SHP77 treated with DMSO at 0.1 percent for 48 hours (cell line): ENCODE measurements at places on chromosomes 4 and X.

- DNase-seq, result peak; percentile 1
These were observed 290.7 kb upstream of the FAM241A start for GRCh38 chr4:111854494-111855087.

DNA sequence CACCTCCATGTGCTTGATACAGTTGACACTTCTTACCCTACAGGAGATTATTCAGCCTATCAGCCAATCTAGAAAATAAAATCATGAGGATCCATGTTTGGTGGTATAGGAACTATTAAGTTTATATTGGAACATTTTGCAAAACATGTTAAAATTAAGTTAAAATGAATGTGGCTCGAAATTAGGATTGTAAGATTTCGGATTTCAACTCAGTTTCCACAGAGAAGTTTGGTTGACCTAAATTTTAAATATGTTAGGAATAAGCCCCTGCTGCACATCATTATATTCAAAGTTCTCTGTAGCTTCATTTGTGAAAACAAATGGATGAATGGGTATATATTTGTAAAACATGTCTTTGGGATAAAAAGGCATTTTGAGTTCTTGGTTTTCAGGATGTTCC, at the start of gene RAB40A:
Gene RAB40A, minus strand, starts transcription at position 101 of the 400 bp plus-strand sequence. CDS start 18,733 bp downstream, outside the sequence.
- DNase-seq, result no peak

GRCh38 chr4:70778888-70779422, 57.2 kb downstream of the RUFY3 start:
- no peak for DNase-seq

- no peak for DNase-seq
These were observed 410.1 kb downstream of the HNRNPD start for GRCh38 chr4:81963763-81964020.

DNA sequence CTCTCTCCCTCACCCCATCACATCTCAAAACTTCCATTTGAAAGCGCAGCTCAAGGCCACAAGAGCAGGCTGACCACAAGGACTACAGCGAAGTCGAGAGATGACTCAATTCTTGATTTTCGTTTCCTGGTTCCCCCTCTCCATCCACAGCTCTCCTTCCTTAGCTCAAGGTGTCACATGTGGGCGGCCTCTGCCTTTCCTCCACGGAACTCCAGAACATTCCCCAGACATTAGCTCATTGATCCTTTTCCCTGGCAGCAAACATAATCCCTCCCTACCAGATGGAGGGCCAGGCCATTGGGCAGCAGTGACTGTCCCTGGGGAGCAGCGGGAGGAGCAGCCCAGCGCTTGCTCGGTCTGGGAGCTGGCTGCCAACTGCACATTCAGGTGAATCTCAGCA, 56.3 kb downstream of the CCDC149 start:
- DNase-seq, result no peak

DNA sequence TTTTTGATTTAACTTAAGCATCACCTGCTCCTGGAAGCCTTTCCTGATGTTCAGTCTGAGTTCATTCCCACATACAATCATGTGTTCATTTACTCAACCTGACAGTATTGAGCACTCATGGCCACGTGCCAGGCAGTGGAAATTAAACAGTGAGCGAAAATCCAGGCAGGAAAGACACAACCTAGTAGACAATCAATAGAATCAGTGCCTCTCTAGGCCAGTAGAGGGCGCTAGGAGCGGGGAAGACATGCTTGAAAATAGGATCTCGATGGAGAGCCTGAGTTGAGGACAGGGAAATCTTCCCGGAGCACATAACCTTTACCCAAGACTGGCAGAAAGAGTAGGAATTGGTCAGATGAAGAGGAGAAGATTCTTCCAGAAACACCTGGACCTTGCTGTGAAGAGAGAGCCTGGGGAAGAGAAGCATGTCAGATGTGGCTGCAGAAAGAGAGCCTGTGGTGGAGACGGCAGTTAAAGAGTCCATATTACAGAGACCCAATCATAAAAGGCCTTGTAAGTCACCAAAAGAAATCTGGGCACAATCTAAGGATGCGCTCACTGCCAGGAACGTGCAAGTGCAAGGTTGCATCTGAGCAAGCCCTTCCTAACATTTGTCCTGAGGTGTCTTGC, 103.5 kb downstream of the LDB2 start:
- DNase-seq, result peak; percentile 1

GRCh38 chrX:119539872-119540271, 25.3 kb downstream of the STEEP1 start:
- DNase-seq, result no peak

- DNase-seq, result no peak
These were observed 2.0 kb upstream of the METAP1 start for GRCh38 chr4:98993419-98994071.

DNA sequence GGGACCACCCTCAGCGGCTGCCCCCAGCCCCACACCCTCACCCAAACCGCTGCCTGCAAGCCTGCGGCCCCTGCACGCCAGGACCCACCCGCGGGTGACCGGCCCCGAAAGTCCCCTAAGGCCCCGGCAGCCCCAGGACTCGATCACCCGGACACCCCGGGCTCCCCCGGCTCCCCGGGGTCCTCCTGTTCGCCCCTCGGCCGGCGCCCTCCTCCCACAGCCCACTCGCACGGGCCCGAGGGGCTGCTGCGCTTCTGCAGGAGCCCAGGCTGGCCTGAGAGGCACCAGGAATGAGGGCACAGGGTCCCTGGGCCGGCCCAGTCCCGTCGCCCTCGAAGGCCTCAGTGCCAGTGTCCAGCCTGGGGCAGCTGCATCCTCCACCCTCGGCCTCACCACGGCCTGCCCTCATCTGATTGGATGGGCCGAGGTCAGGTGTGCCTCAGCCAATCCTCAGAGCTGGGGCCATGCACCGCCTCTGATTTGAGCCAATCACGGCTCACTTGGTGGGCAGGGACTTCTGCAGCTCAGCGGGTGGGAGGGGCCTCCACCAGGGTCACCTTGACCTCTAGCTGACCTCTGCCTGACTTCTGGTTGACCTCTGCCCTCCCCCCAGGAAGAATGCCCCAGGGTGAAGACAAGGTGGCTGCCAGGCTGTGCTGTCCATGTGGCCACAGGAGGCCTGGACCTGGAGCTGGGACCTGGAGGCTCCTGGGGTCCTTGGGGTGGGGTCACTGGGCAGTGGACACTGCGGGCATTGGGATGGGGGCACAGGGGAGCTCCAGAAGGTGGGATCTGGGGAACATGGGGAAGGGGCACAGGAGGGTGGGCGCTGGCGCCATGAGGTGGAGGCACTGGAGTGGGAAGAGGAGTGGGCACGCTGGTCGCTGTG, 97.6 kb upstream of the NKX1-1 start:
- DNase-seq, result no peak

DNA sequence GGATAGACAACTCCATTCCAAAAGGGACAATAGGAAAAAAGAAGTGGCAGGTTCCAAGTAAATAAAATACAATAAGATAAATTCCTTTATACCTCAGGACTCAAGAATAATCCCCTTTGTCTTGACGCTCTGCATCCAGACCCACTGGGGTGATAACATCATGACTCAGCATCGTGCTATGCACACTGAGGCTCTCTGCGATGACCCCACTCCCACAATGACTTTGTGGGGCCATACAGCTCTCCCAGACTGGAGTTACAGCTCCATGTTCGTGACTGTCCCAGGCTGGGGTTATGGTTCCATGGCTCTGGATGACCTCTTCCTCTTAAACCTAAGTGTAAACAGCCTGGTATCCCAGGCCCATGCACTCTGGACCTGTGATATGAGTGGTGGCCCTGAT, 254.5 kb upstream of the ADGRL3 start:
- DNase-seq, result no peak

DNA sequence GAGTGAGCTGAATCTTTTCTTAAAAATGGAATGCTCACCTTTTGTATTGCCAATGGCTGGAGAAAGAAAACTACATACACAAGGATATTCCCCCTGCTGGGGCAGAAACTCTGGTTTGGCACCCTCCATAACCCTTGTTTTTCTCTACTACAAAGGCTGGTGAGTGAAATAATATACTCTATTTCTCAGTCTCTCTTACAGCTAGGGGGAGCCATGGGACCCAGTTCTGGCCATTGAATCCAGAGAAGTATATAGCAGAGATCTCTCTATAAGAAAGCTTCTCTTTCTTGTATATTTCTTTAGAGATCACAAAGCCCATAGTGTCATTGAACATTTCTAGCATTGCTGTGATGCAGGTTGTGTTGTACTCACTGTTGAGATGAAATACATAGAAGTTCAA, 49.8 kb downstream of the SMPX start:
- no peak for DNase-seq

- DNase-seq, result no peak
These were observed 61.5 kb upstream of the MAGEB2 start for GRCh38 chrX:30153881-30154260.

- no peak for DNase-seq
These were observed 437.6 kb downstream of the IL1RAPL1 start for GRCh38 chrX:29024871-29025270.

GRCh38 chrX:29841750-29842149, 373.6 kb upstream of the MAGEB2 start:
- DNase-seq, result no peak

DNA sequence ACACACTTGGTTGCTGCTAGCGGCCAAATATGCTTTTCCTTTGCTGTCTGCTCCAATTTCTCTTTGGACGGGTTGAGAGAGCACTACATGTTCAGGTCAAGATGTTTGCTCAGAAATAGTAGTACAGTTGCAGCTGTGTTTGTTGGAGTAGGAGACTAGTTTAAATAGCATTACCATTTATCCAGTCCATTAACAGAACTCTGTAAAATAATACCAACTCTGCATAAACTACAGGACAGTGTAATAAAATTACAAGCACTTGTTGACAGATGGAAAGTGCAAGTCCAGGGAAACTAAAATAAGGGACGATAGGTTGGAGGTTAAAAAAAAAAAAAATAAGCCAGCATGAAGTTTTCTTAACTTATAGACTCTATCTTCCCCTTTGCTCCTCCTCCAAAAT, 20.2 kb downstream of the SLIT2 start:
- no peak for DNase-seq

DNA sequence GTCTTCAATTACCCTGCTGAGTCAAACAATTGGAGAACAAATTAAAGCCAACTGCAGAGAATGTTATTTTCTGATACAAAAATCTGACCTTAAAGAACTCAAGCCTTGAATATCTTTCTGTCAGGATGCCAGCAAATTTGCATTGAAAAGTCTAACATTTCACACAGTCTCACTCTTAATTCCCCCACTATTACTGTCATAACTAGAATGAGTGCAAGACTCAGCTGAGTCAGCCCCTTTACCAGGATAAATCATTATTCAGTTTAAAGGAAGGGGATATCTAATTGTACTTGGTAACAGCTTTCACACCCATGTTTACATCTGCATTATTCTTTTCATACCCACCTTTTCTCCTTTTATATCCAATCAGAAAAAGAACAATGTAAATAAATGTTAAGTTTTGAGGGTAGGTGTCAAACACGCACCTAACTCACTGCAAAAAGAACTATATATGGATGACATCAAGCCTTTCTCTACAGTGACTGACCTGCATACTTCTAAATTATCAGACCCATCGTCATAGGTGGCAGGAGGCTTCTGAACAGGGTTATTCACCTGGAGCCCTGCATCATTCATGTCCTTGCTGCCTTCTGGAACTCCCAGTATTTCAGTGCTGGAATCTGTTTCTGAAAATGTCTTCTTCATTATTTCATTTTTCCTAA, 117.4 kb downstream of the TMA16 start:
- no peak for DNase-seq

DNA sequence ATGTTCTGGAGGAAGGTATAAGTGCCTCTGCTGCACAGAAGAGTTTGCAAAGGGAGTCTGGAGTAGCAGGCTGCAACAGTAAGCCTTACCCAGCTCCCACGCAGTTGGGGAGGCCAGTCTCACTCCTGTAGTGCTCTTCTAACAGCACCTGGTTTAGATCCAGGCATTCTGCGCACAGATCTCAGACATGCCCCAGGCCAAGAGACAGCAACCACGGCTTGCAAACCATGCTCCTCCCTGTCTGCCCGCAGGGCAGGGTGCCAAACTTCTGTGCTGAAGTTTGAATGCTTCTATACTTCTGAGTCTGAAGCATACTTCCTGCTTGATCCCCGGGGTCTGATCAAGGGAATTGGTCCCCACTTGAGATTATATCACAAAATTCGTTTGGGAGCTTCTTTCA, 106.3 kb downstream of the LINC00632 start:
- DNase-seq, result no peak

DNA sequence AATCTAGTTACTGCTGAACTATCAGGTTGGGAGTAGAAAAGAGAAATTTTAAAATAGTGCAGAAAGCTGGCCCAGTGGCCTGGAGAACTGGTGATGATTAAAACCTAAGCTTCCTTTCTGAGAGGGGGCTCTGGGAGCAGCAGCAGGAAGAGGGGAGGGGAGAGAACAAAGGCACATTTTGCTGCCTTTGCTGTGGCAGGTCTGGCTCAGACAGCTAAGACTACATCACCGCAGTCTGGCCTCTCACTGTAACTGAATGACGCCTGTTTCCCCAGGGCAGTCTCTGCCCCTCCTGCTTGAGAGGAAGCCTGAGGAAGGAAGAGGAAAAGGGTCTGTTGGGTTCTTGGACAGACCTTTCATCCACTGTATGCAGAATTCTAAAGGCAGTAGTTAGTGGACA, 148.5 kb downstream of the FRAS1 start:
- DNase-seq, result no peak

GRCh38 chr4:7956934-7957656, 17.4 kb upstream of the AFAP1 start:
- no peak for DNase-seq

DNA sequence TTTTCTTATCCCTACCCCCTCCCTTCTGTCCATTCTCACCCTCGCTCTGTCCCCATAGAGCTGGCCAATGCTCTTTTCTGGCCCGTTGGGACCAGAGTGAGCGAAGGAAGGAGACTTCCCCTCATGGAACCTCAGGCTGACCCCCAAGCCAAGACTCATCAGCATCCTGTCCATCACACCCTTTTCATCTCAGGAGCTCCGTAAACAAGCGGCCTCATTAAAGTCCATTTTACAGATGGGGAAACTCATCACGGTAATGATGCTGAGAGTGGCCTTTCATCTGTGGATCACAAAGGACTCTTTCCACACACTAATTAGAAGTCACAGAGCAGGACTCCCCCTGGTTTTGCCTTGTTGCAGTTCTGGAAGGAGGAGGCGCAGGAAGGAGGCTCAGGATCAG, 67.4 kb upstream of the SLC34A2 start:
- DNase-seq, result no peak

- DNase-seq, result no peak
These were observed at the start of gene SORCS2 for GRCh38 chr4:7192252-7193029. Gene SORCS2 (plus strand): TSS chr4:7192538.

GRCh38 chr4:148495463-148495862, 53.2 kb upstream of the NR3C2 start:
- no peak for DNase-seq

- DNase-seq, result no peak
These were observed 33.2 kb downstream of the LRPAP1 start for GRCh38 chr4:3498901-3499510.

- peak; percentile 39 for DNase-seq
These were observed 302.9 kb upstream of the GATB start for GRCh38 chr4:152063621-152064240.

GRCh38 chrX:45508454-45508853, 307.8 kb upstream of the DIPK2B start:
- DNase-seq, result no peak

DNA sequence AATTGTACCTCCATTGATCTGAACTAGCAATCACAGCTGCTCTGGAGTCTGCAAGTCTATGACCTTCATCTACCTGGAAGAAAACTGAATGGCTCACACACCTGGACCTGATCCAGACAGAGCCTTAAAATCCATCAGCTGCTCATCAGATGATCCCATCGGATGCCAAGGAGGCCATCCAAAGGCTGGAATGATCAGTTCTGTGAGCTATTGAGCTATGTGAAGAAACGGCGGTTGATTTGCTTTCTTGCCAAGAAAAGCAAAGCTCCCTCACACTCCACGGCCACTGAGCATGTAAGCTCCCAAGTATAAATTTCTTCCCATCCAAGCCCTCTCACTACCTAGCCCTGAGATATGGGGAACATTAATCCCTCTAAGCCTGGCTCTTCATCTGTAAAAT, 63.1 kb downstream of the RELL1 start:
- no peak for DNase-seq
